ENCODE measurements at places on chromosomes 12 and 14. TPM values are rescaled to one million over a fixed set of nuclear protein-coding genes. Genes with fewer than 3 reads are reported as not detected.

The OAS2 gene
- 3.1 TPM for total RNA-seq

The BDKRB1 gene
- 2.5 TPM for total RNA-seq

The PCBP2 gene
- 193 TPM for total RNA-seq

The TRHDE gene
- total RNA-seq: 0.38 TPM

The CEP170B gene
- 14.4 TPM for total RNA-seq

The ZNF410 gene
- 102 TPM for total RNA-seq

The GCH1 gene
- total RNA-seq: 1.9 TPM

The SLC10A1 gene
- total RNA-seq: not detected

The DNAI7 gene
- 0.28 TPM for total RNA-seq

The CDH24 gene
- total RNA-seq: 10.2 TPM

Measured in regular cardiac myocyte (primary cell).